CD8-positive, alpha-beta T cell (primary cell): ENCODE measurements at places on chromosomes 13 and 19.

DNA sequence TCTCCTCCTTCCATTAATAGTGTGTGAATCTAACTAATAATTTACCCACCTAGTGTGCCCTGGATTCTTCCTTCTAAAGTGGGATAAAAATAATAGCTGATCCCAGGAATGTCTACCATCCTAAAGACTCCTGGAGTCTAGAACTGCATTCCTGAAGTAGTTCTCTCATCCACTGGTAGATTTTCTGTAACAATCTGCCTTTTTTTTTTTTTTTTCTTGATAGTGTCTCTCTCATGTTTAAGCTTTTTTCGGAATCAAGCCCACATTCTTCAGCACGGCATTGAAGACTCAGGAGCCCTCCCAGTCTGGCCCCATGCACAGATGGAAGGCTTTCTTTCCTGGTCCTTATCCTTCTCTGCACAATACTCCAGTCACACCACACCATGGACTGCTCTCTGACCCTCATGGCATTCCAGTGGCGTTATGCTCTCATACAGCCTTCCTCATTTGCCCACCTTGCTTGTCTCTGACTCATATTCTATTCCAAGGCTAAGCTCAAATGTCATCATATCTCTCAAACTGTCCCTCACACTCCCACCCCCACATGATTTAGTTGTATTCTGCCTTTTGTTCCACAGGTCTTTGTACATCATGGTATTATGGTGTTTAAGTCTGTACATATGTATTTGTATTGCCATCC is 68.7 kb upstream of the FRY start:
- DNase-seq: no peak

- no peak for DNase-seq
These were observed 437.7 kb downstream of the IRS2 start for GRCh38 chr13:109348519-109349258.

GRCh38 chr13:94267581-94268366 is 211.7 kb downstream of the DCT start:
- no peak for DNase-seq

DNA sequence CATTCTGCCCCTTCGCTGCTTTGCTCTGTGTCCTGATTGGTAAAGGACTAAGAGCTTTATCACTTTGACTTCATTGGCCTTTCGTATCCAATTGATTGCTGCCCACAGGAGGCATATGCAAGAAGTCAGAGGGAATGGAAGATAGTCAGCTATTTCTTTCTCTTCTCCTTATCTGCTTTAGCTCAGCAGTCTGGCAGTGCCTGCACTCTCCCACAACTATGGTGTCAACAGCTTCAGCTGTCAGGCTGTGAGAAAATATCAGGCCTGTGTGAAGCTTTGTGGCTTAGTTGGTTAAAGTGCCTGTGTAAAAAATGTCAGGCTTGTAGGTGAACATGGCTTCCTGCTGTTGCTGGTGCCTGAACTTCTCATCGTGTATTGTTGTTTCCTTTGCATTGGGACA is 243.0 kb downstream of the PCDH17 start:
- DNase-seq: no peak

GRCh38 chr13:42333613-42334328 is 61.8 kb downstream of the AKAP11 start:
- DNase-seq: no peak

DNA sequence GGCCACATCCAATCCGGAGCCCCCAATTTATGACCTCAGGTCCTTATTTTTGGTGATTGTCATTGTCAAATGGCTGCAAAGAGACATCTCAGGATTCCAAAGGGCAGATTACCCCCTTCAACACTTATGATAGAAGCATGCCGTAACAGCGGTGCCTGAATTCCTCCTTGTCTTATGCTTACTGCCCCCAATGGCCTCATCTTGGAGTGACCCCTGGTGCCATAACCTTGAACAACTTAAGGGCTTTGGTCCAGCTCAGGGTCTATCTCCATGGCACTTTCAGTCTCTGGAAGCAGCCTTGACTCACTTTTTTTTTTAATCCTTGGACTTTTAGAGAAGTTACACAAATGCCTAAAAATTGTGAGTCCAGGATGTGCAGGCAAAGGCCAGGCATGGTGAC is 171.6 kb upstream of the ZNF507 start:
- no peak for DNase-seq

DNA sequence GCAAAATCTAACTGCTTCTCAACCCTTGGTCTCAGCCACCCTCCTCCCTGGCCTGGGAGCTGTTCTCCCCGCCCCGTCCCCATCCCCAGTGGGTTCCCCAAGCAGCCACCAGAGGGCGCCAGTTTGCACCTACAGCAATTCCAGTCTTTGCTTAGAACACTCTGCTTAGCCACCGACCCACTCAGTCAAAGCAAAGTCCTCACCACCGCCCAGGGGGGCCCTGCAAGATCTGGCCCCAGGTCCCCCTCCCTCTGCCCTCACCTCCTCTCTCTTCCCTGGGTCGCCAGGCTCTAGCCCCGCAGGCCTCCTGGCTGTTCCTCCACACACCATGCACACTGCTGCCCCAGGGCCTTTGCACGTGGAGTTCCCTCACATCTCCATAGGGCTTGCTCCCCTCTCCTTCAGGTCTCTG is 12.4 kb downstream of the TMEM143 start:
- DNase-seq: peak; percentile 62

GRCh38 chr19:10612499-10613119 is 12.7 kb upstream of the SLC44A2 start:
- no peak for DNase-seq

- peak; percentile 11 for DNase-seq
These were observed 34.5 kb downstream of the SHISA2 start for GRCh38 chr13:26017196-26017921.

GRCh38 chr19:50065938-50066337 is 40.1 kb downstream of the ZNF473 start:
- DNase-seq: no peak

GRCh38 chr13:38767506-38768265 is 80.8 kb downstream of the FREM2 start:
- no peak for DNase-seq

DNA sequence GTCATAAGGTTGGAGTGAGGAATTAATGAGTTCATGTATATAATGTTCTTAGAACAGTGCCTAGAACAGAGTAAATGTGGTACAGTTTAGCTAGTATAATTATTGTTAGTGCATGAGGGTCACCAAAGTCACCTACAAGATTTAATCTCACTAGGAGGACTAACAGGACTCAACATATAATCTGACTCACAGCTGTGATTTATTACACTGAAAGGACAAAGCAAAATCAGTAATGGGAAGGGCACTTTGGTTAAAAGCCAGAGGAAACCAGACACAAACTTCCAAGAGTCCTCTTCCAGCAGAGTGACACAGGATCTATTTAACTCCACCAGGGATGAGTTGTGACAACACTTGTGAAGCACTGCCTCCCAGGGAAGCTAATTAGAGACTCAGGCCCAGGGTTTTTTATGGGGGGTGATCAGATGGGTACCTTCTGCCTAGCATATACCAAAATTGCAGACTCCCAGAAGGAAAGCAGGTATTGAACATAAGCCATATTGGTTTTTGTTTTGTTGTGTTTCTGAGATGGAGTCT is 341.2 kb upstream of the DACH1 start:
- DNase-seq: no peak

DNA sequence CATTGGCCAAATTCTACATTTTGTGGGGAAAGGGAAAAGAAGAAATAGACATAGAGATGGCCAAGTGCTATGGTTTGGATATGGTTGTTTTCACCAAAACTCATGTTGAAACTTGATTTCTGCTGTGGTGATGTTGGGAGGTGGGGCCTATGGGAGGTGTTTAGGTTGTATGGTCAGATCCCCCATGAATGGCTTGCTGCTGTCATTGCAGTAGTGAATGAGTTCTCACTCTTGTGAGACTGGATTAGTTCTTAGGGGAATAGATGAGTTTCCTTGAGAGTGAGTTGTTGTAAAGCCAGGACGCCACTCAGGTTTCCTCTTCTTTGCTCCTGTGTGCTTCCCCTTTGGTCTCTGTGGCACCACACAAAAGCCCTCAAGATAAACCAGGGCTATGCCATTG is 242.6 kb upstream of the RFC3 start:
- no peak for DNase-seq

DNA sequence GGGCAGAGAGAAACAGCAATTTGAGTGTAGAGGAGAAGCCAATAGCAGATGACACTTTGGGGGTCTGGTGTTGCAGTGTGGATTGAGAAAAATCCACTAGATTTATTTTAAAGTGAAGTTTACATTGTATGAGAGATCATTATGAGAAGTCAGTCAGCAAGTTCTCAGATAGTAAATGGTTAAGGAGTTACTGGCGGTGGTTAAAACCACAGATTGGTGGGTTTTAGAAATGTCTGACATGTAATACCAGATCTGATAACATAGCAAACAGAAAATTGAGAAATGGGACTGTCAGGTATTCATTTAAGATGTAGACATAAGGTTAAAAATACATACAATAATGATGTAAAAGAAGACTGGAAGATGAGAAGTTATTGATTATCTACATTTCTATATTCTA is 7.2 kb downstream of the ABHD13 start:
- DNase-seq: no peak

GRCh38 chr13:28958018-28958417 is 137.9 kb downstream of the MTUS2 start:
- DNase-seq: no peak

DNA sequence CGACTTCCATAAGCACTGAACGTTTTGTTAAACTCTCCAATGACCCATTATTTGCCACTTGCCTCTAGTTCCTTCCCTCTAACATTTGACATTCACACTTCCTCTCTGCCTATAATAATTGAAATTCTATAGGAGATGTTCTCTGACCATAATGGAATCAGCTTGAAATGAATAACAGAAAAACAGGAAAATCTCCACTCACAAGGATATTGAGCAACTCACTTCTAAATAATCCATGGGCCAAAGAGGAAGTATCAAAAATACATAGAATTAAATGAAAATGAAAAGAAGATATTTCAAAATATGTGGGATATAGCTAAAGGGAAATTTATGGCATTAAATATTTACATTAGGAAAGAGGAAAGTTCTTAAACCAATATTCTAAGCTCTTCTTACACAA is 3.4 kb upstream of the FCGBP start:
- no peak for DNase-seq

- DNase-seq: no peak
These were observed 569.2 kb downstream of the MYO16 start for GRCh38 chr13:109198585-109198984.

GRCh38 chr13:74895042-74895796 is 586.8 kb downstream of the TBC1D4 start:
- no peak for DNase-seq

- DNase-seq: no peak
These were observed 440.9 kb upstream of the KLF12 start for GRCh38 chr13:74574964-74575728.

- peak; percentile 51 for DNase-seq
These were observed 954 bp upstream of the RASIP1 start for GRCh38 chr19:48741129-48741999.

GRCh38 chr19:39403331-39404312 is 3.0 kb upstream of the ZFP36 start:
- peak; percentile 94 for DNase-seq

GRCh38 chr13:41132512-41133152 is at the start of gene KBTBD6:
KBTBD6 (minus strand) TSS chr13:41132802; CDS start chr13:41132511, 291 bp downstream.
- DNase-seq: peak; percentile 96

- no peak for DNase-seq
These were observed 164.6 kb upstream of the TSHZ3 start for GRCh38 chr19:31513841-31514240.

DNA sequence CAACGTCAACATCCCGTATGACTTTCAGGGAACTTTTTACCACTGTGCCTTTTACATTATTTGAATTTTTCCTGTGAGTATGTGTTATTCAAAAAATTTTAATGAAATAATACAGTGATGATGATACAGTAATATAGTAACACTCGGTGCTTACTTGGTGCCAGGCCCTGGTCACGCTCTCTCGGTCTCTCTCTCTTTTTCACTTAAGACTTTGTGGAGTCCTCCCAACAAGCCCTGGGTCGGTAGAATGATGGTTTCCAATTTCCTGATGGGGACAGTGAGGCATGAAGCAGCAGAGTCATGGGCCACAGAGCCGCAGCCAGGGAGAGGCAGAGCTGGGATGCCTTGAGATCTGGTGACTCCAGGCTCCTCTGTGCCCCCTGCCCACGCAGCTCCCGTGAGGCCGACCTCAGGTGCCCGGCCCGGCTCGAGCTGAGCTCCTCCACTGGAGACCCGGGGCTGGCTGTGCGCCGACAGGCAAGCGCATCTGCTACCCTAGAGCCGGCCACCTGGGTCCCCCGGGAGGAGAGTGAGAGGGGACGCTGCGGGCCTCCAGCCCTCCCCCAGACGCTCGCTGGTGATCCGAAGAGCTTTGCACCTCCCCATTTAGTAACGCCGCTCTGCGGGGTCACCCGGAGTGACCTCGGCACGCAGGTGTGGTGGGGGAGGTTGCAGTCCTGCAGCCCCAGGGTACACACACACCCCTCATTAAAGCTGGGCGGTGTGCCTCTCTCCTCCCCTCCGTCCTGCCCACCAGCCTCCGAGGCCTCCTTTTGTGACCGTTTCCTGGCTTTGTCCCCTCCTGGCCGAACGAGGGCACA is 4.4 kb upstream of the SBK3 start:
- no peak for DNase-seq

- DNase-seq: no peak
These were observed 27.9 kb downstream of the C13orf46 start for GRCh38 chr13:113945857-113946408.

DNA sequence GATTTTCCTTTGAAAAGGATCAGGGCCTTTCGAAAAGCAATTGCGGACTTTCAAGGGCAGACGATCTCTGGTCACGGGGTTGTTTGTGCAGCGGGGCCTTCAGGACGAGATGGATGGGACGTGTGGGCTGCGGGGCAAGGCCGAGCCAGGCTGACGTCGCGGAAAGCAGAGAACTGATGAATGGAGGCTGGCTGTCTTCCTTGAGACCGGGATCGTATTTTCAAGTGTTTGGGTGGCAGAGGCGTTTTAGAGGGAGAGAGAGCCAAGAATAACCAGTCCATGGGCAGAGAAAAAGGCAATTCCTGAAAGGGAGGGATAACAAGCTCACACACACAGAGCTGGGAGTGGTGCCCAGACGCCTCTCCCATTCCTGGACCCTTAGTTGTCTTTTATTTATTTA is 138.9 kb upstream of the USP29 start:
- no peak for DNase-seq

- DNase-seq: no peak
These were observed 4.7 kb downstream of the PRKACA start for GRCh38 chr19:14112809-14113385.

DNA sequence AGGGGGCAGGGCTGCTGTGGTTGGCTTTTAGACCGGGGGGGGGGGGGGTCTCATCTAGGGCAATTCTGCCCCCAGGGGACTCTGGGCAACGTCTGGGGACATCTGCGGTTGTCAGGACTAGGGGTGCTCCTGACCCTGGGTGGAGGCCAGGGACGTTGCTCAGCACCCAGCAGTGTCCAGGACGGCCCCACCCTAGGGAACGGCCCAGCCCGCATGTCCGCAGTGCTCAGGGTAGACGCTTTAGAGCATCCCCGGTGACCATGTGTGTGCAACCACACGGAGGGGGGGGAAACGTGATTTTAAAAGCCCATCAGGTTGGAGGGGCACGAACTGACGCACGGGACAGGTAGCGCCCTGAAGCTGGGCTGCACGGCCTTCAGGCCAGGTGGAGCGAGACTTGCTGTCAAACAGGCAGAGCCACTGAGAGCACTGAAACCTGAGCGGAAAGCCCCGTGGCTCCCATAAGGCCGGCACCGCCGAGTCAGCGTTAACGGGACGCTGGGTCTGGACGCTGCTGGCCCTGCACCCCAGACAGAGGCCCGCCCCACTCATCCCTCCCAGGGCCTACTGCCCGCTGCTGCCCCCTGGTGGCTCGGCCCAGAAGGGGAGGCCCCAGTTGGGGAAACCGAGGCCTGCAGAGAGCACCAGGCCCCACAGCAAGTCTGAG is 8.3 kb downstream of the CACTIN start:
- DNase-seq: peak; percentile 67
